ENCODE measurements at places on chromosomes 1 and 21. TPM values are rescaled to one million over a fixed set of nuclear protein-coding genes. Genes with fewer than 3 reads are reported as not detected.

KRTAP12-1 gene
- not detected for total RNA-seq

RGS16 gene
- 0.41 TPM for total RNA-seq

CLIC6 gene
- 0.44 TPM for total RNA-seq

CDK11A gene
- 162 TPM for total RNA-seq

KIRREL1 gene
- not detected for total RNA-seq

ZNF648 gene
- not detected for total RNA-seq

GLRX2 gene
- 15.9 TPM for total RNA-seq

FCER1A gene
- total RNA-seq, result not detected

RNU1-2 gene
- total RNA-seq, result 3,449 TPM

BCAR3 gene
- 0.86 TPM for total RNA-seq

UBE2U gene
- total RNA-seq, result not detected

CREB3L4 gene
- total RNA-seq, result 13.2 TPM

TCEA3 gene
- total RNA-seq, result 32.4 TPM

C1orf94 gene
- total RNA-seq, result not detected

NFASC gene
- not detected for total RNA-seq

CBR3 gene
- total RNA-seq, result 5.3 TPM

HENMT1 gene
- total RNA-seq, result 24.8 TPM

NOS1AP gene
- total RNA-seq, result not detected

PIGK gene
- 32.3 TPM for total RNA-seq

RNU1-1 gene
- 3,449 TPM for total RNA-seq
